Activated CD4-positive, CD25-positive, alpha-beta regulatory T cell treated with anti-CD3 and anti-CD28 coated beads, Interleukin-2, amount 50 U/mL, for 16 hours (primary cell): ENCODE measurements at places on chromosomes 12 and 14.

GRCh38 chr12:108772247-108772646, 40.9 kb upstream of the CORO1C start:
- no peak for DNase-seq

DNA sequence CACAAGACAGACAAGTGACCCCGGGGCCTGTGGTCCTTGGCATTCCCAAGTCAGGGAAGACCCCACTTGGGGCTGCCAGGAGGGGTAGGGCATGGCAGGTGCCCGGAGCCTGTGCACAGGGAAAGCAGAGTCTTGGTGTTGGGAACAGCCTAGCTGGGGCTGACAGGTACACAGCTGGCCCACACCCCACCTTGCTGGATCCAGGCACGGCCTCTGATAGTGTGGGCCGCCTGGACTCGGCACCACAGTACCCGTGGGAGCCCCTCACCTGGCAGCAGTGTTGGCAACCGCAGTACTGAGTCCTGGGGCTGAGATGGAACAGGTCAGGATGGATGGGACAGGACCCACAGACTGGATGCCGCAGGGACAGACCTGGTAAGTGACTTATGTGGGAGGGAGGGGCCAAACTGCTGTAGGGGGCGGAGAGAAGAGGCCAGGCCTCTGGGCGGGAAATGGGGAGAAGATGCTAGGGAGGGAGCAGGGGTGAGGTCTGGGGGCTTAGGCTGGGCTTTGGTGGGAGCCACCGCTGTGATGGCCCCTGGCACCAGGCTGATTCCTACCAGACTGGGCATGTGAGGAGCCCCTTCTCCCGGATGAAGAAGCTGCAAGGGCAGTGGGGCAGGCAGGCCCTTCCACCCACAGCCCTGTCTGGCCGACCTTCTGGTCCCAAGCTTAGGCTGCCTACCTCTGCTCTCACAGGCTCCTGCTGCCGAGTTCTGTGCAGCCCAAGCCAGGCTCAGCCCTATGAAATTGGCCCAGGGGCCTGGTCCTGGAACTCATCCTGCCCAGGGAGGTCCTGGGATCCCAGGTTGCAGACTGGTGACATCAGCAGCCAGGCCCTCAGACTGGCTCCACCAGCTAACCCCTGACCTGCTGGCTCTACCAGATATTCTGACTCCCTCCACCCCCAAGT, at the start of gene TGM1:
TGM1 (minus strand) TSS at position 357 of the 913 bp plus-strand sequence. CDS start 825 bp downstream, outside the sequence.
- DNase-seq, result no peak

DNA sequence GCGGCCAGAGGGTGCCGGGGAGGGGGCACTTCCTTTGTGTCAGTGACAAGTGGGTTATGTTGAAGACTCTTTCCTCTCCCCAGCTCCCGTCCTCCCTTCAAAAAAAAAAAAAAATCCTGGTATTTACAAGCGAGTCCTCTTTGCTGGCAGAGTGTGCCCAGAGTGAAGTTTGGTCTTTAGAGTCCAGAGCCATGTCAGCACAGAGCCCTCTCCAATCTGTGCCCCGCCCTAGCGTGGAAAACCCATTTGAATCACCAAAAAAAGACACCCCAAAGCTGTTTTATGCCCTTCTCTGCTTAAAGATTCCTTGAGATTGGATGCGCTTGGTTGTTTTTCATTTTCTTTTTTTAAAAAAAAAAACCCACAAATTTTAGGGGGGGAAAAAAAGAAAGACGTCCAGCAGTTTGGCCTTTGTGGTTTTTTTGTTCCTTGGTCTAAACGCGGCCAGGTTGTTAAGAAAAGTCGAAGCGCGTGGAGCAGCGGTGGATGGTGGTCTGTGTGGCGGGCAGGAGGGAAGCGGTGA, 3.3 kb downstream of the NKX2-1 start:
- no peak for DNase-seq

GRCh38 chr12:92927055-92927435, 2.0 kb downstream of the EEA1 start:
- DNase-seq, result no peak

DNA sequence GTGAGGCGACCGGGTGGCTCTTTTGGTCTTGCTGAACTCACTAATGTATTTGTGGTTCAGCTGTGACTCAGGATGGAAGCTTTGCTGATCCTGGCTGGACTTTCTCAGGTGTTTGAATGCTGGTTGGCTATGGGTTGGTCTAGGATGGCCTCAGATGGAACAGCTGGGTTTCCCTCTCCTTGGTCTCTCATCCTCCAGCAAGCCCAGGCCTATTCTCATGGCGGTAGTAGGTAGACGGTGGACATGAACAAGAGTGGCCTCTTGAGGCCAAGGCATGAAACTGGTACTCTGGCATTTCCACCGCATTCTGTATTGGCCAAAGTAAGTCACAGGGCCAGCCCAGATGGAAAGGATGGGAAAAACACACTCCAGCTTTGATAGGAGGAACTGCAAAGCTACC, 11.8 kb upstream of the POLR3B start:
- no peak for DNase-seq

- no peak for DNase-seq
Observed at GRCh38 chr12:106954462-106955376, 988 bp upstream of the TMEM263 start.

- no peak for DNase-seq
Observed at GRCh38 chr12:116735084-116735483, 2.8 kb downstream of the SPRING1 start.
